ENCODE measurements at places on chromosomes 12 and 14.

GRCh38 chr12:67705394-67706370, 57.1 kb downstream of the DYRK2 start:
- no peak for DNase-seq

GRCh38 chr12:89161557-89161956, 190.7 kb downstream of the DUSP6 start:
- DNase-seq = no peak

- no peak for DNase-seq
Measured at GRCh38 chr14:100362311-100362927, 39.3 kb downstream of the SLC25A47 start.

GRCh38 chr12:24049101-24049500, 99.6 kb upstream of the SOX5 start:
- no peak for DNase-seq

GRCh38 chr12:124053851-124054250, 80.8 kb downstream of the ZNF664 start:
- no peak for DNase-seq

GRCh38 chr14:91341334-91341733, 76.3 kb downstream of the CCDC88C start:
- no peak for DNase-seq

DNA sequence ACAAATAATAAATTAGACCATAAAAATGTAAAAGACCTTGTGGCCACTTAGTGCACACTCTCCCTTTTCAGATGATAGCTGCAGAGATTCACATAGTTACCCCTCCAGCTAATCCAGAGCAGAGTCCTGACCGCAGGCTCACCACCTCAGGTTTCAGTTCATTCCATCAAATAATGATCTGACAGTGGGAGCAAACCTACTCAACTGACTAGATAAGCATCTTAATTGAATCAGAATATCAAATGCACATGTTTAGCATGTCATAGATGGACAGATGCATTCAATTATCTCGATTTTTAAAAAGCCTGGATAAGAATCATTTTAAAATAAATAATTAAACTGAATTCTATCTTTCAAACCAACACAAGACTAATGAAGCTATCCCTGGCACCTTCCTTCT, 242.3 kb upstream of the PDZRN4 start:
- DNase-seq = no peak

GRCh38 chr12:131250951-131251315, 297.2 kb downstream of the ADGRD1 start:
- DNase-seq = no peak

GRCh38 chr12:62519043-62519442, 52.4 kb downstream of the MON2 start:
- DNase-seq = no peak

DNA sequence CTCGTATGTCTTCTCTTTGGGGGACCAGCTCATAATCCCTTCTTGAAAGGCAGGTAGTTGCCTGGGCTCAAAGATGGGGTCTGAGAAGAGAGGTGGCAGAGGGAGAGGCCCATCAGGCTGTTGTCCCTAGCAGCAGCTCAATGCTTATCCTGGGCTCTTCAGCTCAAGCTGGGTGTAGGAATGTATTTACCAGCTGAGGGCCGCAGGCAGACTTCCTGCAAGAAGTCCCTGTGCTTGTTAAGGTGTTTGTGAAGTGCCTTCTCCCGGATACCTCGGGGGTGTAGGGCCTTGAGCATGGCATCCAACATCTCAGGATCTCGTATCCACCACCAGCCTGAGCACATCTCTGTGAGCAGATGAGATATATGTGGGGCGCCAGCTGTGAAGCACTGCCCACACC, 29.4 kb downstream of the BAZ2A start:
- DNase-seq = no peak

- DNase-seq = no peak
Measured at GRCh38 chr12:96474206-96474605, 15.2 kb upstream of the CFAP54 start.

DNA sequence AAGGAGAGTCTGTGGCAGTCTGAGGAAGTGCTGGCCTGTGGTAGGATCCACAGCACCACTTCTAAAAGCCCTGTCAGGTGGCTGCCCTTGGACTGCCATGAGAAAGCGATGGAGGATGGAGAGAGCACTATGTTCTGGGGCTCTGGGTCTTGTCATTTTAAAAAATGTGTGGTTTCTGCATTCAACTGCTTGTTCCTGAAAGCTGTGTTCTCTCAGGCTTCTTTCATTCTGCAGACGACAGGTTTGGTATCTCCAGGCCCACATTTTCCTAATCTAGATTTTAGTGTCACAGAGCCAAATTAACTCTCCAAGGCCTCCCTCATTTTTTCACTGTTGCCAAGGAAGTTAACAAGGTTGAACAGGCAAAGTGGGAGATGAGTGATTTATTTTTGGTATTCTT, 10.5 kb downstream of the OVCH1 start:
- no peak for DNase-seq

DNA sequence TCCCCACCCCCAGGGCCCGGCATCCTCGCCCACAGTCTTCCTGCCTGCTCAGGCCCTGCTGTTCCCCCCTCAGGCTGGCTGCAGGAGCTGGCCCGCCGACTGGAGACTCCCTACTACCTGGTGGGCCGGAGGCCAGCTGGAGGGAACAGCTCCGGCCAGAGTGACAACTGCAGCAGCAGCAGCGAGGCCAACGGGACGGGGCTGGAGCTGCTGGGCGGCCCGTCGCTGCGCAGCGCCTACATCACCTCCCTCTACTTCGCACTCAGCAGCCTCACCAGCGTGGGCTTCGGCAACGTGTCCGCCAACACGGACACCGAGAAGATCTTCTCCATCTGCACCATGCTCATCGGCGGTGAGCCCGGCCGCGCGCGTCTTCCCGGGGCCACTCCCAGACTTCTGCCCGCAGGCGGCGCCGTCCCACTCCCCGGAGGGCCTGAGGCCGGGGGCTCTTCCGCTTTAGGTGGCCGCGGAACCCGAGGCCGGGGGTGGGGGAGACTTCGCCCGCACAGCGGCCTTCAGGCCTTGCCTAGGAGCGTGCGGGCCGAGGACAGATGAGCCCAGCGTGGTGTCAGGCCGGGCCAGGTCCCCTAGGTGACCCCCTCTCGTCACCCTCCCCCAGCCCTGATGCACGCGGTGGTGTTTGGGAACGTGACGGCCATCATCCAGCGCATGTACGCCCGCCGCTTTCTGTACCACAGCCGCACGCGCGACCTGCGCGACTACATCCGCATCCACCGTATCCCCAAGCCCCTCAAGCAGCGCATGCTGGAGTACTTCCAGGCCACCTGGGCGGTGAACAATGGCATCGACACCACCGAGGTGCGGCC, 10.2 kb downstream of the KCNH3 start:
- peak; percentile 51 for DNase-seq

DNA sequence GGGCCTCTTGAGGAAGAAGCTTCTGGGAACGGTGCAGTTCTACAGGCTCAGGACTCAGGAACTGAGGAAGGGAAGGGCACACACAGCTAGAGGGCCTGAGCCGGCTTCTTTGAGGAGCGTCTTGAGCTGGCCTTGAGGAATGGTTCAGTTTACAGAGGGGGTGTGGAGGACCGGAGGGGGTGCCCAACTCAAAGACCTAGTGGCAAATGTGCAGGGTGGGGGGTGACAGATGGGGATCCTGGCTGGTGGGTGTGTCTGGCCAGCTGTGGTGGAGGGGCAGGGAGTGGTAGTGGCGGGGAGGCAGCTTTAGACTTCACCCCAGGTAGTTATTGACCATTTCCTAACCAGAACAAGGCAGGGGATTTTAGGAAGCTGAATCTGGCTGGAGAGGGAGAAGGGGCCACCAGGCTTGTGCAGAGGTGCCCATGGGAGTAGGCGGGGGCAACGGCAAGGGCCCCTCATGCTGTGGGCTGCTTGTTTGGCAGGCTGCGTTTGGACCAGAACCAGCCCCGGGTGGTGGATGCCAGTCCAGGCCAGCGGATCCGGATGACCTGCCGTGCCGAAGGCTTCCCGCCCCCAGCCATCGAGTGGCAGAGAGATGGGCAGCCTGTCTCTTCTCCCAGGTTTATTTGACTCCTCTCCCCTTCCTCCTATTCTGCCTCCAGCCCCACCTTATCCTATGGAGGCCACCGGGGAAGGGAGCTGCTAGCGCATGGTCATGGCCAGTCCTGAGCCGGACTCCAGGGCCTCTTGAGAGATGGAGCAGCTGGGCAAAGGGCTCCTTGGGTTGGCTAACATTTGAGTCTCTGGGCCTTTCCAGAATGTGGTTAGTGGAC, 27.8 kb downstream of the PAPLN start:
- DNase-seq = no peak

- DNase-seq = no peak
Measured at GRCh38 chr12:84767079-84767478, 145.5 kb downstream of the SLC6A15 start.

- DNase-seq = peak; percentile 57
Measured at GRCh38 chr14:50083467-50084337, 32.7 kb downstream of the VCPKMT start.
